ENCODE measurements at places on chromosomes 12 and 14.

DNA sequence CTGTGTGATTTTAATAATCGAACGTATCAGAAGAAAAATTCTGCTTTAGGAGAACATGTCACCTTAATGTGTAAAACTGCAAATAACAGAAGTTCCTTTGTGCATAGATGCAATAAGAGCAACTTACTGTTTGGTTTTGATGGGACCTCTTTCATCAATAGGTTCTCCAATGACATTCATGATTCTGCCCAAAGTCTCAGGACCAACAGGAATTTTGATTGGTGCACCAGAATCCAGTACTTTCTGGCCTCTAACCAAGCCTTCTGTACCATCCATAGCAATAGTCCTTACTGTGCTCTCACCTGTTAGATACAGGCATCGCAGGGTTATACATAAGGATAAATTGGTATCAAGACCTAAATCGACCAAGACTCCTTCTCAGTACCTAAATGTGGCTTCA lies 1.1 kb downstream of the ATP5F1B start:
- no peak for DNase-seq

DNA sequence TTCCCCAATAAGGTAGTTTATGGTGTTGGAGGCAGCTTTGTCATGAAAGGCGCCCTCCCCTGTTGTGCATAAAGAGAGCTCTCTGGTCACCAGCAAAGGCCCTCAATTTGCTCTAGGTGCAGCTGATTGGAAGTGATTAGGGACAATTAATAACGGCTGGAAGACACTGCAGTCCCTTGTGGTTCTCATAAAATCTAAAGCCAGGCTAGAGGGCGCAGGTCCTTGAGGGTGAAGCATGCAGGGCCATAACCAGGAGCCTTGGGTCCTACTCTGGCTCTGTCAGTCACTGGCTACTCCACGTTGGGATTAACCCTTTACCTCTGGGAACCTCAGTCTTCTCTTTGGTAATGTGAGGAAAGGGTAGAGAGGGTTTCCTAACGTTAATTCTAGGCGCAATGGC lies 1.9 kb downstream of the DAAM1 start:
- no peak for DNase-seq

- no peak for DNase-seq
Observed at GRCh38 chr14:91977884-91978283, 30.4 kb upstream of the FBLN5 start.

DNA sequence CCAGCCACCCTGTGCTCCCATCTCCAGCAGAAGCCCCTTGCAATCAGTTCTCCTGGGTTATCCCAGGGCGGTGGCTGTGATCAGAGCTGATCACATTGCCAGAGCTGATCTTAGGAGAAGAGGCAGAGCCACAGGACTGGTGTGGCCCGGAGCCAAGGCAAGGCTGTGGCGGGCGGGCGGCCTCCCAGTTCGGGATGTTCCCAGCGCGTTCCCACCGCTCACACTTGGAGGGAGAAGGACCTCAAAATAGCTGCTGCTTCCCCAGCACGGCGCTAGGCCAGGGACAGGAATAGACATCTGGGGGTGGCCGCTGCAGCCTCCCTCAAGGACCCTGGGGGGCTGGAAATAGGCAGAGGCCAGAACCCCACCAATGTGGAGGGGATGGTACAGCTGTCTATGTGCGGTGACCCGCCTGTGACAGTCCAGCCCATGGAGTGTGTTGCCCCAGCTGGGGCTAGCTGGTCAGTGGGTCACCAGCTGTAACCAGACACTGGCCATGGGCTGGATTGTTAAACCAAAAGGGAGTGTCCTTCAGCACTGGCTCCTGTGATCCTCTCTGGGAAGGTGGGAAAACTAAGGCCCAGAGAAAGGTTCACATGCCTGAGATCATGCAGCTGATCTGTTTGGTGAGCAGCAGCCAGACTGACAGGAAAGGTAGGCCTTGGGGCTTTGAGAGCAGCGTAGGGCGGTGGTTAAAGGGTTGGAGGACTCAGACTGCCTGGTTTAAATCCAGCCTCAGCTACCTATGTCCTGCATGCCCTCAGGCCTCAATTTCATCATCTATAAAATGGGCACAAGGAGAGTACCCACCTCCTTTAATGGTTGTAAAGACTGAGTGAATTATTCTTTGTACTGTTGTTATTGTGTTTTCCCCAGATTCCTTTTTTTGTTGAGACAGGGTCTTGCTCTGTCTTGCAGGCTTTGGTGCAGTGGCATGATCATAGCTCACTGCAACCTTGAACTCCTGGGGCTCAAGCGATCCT lies 8.0 kb upstream of the POP5 start:
- DNase-seq = no peak
